Natural killer cell (primary cell): ENCODE measurements at places on chromosomes 13 and 19. TPM values are rescaled to one million over a fixed set of nuclear protein-coding genes. Genes with fewer than 3 reads are reported as not detected.
A peak's percentile ranks its signal among the peaks of the same experiment; 100 is the strongest.

Gene SLAIN1
- total RNA-seq, result 29.0 TPM

Gene STAP2
- 1.4 TPM for total RNA-seq

- H3K27ac ChIP-seq, result peak overlapping the region; percentile 95
- DNase-seq, result no peak
- peaks cover 49% of the 10 kb centered on the region for H3K4me1 ChIP-seq
- H3K27me3 ChIP-seq, result no peaks in the 10 kb centered on the region
Measured at GRCh38 chr19:12611361-12611699, 610 bp downstream of the ZNF791 start.

DNA sequence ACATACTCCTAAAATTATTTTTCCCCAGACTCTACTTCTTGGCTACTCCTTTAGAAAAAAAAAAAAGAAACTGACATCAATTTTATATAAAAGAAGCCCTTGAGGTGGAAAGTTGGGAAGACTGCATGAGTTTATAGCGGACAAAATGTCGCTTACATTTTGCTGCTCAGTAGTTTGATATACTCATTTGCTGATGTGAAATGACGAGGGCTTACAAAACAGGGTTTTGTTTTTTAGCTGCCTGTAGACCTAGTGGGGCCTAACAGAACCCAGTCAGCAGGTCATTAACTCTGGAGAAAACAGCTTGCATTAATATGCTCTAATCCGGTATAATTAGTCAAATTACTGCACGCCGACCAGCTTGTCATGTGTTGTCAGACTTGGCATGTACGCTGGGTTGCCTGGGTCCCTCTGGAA, 37.6 kb upstream of the MAB21L1 start:
- no peak for DNase-seq
- H3K27ac ChIP-seq, result no peak overlapping the region
- H3K4me1 ChIP-seq, result no peaks in the 10 kb centered on the region
- no peaks in the 10 kb centered on the region for H3K36me3 ChIP-seq
- H3K4me3 ChIP-seq, result no peak overlapping the region

DNA sequence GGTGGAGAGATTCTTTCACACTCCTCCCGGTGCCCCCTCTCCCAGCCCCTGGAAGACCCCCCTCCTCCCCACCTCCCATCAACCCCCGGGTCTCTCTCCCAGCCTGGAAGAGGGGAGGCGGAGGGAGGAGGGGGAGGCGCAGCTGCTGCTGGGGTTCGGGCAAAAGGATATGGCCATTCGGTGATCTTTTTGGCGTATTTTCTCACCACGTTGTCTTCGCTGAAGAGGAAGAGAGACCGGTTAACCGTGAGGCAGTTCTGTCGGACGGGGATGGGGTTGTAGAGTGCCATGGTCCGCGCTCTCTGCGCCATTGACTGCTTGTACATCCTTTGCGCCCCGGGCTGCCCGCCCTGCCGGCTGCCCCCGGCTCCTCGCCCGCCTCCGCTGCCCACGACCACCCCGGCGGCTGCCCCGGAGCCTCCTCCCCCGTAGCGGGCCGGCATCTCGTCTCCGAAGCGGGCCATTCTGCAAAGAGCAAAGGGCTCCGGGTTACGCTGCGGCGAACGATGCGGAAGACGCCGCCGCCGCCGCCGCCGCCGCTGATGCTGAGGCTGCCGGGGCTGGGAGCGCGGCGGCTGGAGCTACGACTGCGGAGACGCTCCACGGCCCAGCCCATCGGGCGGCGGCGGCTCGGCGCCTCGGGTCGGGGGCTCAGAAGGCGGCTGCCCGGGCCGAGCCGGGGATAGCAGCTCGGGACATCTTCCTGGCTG, 363 bp downstream of the CACNA1A start:
- no peak for DNase-seq
- peaks cover 16% of the 10 kb centered on the region for H3K27me3 ChIP-seq
- H3K36me3 ChIP-seq, result no peaks in the 10 kb centered on the region

DNA sequence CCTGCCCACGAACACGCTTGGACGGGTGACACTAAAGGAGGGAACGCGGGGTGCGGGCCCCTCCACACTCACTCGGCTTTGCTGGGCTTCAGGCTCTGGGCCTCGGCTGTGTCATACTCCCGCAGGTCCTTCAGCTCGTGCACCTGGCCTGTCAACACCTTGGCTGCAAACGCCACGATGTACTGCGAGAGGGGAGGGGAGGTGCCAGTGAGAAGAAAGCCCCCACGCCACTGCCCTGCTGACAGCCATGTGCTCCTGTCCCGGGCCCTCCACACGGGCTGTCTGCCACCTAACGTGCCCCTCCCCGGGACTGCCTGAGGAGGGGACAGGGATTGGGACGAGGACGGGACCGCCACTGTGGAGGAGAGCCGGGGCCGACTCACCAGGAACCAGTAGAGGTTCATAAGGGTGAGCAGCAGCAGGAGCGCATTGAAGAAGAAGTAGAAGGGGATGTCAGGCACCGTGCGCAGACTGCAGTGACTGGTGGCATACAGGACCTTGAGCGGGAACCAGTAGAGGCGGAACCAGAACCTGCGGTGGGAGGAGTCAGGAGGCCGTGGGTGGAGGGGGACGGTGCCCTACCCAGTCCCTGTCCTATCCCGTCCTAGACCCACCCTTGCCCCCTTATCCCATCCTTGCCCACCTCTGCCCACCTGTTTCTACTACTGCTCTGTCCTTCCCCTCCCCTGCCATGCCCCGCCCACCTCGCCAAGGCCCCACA, 16.9 kb downstream of the CERS1 start:
- no peak overlapping the region for H3K27ac ChIP-seq
- H3K4me1 ChIP-seq, result no peaks in the 10 kb centered on the region
- no peak for DNase-seq
- no peak overlapping the region for H3K4me3 ChIP-seq
- no peaks in the 10 kb centered on the region for H3K27me3 ChIP-seq

GRCh38 chr19:43913383-43913782, 21.7 kb downstream of the ZNF45 start:
- no peak overlapping the region for H3K4me3 ChIP-seq
- no peaks in the 10 kb centered on the region for H3K4me1 ChIP-seq
- no peaks in the 10 kb centered on the region for H3K27me3 ChIP-seq
- DNase-seq, result no peak

- DNase-seq, result no peak
- H3K27me3 ChIP-seq, result no peaks in the 10 kb centered on the region
- H3K4me1 ChIP-seq, result peaks cover 97% of the 10 kb centered on the region
- H3K4me3 ChIP-seq, result no peak overlapping the region
- H3K36me3 ChIP-seq, result no peaks in the 10 kb centered on the region
Measured at GRCh38 chr19:4373601-4374497, 26.5 kb downstream of the SH3GL1 start.

DNA sequence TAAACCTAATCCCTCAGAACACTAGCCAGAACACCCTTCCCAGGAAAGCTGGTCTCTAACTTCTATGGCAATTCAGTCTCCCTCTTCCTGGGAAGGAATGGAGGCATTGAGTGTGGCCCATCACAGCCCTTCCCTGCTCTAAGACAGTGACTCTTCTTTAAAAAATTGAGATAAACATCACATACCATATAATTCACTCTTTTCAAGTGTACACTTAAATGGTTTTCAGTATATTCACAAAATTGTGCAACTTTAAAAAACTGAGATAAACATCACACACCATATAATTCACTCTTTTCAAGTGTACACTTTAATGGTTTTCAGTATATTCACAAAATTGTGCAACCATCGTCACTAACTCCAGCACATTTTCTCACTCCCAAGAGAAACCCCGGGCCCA, 116.5 kb downstream of the MIPEP start:
- no peaks in the 10 kb centered on the region for H3K36me3 ChIP-seq
- H3K27ac ChIP-seq, result no peak overlapping the region
- no peaks in the 10 kb centered on the region for H3K4me1 ChIP-seq
- no peaks in the 10 kb centered on the region for H3K27me3 ChIP-seq
- no peak for DNase-seq
- H3K4me3 ChIP-seq, result no peak overlapping the region
